ENCODE measurements at places on chromosomes 12 and 14. TPM values are rescaled to one million over a fixed set of nuclear protein-coding genes. Genes with fewer than 3 reads are reported as not detected.

KRT73 gene
- not detected for total RNA-seq

POTEG gene
- total RNA-seq: not detected

PTPRO gene
- total RNA-seq: 0.32 TPM

TMEM233 gene
- not detected for total RNA-seq

VIPAS39 gene
- 21.3 TPM for total RNA-seq

RECQL gene
- total RNA-seq: 92.2 TPM
